ENCODE measurements at places on chromosomes 3 and 15.

GRCh38 chr15:68615301-68615700 is 36.5 kb downstream of the CORO2B start:
- DNase-seq = no peak

DNA sequence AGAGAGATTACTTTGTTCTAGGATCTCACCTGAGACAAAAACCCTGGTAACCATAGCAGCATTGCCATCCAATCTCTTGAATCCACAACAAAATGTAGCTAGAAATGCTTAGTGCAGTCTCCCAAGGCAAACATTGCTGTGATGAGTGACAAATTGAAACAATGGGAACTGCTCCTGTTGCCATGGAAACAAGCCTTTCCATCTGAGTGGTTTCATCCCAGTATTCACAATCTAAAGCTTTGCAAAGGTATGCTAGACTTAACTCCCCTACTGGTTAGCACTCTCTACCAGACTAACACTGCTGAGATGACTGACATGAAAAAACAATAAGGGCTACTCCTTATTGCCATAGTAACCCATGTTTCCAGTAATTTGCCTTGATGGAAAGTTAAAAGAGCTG is 172.6 kb upstream of the CNTN3 start:
- no peak for DNase-seq

DNA sequence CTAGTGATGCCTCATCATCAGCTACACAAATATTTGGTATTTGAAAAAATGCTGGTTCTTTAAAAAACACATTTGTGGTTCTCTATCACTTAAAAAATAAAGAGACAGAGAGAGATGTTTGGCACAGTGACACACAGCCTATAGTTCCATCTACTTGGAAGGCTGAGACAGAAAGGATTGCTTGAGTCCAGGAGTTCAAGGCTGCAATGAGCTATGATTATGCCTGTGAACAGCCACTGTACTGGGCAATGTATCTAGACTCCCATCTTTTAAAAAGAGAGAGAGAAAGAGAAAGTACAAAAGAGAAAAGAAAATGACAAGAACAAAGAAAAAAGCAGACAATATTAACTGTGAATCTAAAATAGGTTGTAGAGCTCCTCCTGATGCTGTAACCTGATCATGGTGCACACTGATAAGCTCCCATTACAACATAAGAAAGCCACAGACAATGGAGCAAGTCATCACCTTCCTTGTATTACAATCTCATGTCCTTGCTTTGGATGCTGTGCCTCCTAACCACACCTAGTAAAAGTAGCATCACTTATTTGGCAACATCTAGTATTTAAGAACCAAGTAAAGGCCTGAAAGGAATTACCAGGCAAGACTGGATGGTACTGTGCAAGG is 31.7 kb upstream of the MAP4 start:
- DNase-seq = no peak

DNA sequence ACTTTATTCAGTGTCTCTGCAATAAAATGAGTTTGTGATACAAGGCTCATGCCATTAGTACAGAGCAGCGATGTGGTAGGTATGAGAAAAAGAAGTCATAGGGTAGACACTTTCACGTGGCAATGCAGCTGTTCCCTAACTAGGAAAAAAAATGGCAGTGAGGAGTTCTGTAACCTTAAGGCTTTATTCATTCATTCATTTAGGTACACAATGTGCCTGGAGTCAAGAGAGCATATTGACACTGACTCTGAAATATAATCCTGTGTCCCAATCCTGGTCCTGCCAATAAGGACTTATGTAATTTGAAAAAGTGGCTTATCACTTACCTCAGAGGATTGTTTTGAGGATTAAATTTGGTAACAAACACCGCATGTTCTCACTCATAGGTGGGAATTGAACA is 173.0 kb upstream of the AZI2 start:
- DNase-seq = no peak

DNA sequence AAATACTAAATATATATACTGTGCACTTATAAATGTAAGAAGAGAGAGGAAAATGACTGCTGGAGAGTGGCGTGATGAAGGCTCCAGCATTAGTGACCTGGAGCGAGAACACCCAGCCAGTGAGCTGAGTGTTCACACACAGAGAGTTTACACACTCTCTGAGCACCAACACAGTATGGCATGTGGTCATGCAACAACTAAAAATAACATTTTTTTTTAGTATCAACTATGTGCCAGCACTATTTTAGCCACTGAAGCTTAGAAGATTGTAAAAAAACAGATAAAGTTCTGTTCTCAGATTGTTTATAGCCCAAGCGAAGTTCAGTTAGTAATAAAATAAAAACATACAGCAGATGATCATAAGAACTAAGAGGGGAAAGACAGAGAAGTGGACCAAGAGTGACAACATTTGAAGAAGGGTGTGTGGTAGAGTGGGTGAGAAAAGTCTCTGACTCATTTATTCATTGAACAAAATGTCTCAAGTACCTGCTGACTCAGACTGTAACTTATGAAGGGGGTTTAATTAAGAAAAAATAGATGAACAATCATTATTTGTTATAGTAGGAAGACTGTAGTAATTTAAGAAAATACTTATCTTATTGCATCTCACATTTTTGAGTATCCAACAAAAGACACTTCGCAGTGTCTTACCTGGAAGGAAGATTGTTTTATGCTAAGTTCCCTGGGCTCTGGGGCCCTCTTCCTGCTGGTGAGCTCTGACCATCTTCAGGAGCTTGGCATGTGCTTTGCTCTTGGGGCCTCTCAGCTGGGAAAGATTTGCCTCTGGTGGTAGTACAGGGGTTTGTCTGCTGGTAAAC is 43.8 kb downstream of the GAP43 start:
- DNase-seq = peak; percentile 5
